Astrocyte (in vitro differentiated cells and primary cell): ENCODE measurements at places on chromosomes 16 and 17.

DNA sequence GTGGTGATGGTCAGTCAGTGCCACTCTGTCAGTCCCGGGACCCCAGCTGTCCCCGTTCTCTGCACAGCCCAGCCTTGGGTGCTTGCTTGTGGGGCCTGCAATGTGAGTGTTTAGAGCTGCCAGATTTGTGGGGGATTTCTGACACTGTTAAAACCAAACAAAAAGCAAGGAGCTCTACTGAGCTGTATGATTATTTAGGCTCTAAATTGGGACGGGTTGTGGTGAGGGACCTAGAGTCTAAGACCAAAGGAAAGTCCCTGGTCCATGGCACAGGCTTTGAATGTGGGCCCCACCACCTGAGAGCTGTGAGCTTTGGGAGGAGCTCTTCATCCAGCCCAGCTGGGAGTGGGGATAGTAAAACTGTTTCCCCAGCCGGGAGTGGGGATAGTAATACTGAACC is 63.3 kb downstream of the KSR1 start:
- no peak for DNase-seq

- DNase-seq: peak; percentile 64
Measured at GRCh38 chr16:77788181-77789084, at the start of gene VAT1L. Gene VAT1L (plus strand): TSS chr16:77788564. CDS start chr16:77788683, 119 bp downstream.

- DNase-seq: peak; percentile 84
Measured at GRCh38 chr16:83994087-83994486, 26.0 kb downstream of the NECAB2 start.

DNA sequence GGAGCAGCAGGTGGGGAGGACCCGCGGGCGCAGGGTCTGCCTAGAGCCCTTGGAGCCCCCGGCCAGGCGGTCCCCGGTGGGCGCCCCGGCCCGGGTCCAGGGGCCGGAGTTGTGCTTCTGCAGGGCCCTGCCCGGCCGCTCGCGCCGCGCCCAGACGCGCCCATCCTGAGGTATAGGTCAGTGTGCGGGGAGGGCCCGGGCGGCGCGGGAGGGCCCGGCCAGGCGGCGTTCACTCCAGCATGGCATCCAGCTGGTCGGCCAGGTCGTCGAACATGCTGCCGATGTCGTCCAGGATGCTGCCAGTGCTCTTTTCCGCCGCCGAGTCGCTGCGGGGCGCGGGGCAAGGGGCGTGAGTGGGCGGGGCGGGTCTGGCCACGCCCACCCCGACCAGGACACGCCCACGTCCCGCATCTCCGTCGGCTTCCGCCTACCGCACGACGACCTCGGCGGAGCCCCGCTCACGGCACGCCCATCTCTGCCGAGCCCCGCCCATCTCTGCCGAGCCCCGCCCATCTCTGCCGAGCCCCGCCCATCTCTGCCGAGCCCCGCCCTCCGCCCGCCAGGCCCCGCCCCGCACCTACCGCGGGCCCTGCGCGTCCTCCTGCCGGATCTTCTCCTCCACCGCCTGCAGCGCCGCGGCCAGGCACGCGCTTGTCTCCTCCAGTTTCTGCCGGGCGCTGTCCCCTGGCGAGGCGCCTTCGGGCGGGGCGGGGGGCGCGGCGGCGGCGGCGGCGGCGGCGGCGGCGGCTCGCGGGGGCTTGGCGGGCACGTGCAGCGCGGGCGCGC is 17.9 kb downstream of the CASKIN1 start:
- DNase-seq: no peak

DNA sequence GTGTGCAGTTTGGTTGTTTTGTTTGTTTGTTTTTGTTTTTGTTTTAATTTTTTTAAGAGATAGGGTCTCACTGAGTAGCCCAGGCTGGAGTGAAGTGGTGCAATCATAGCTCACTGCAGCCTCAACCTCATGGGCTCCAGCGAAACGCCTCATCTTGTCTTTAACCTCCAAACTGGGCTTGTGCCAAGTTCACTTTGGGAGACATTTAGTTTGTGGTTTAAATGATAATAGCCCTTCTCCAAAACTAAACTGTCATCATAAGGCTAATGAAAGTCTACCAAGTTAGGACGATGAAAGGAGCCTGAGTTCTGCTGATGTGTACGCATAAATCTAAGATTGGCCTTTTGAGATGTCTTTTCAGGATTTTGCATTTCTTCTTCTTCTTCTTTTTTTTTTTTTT is 6.5 kb upstream of the CARD14 start:
- no peak for DNase-seq

DNA sequence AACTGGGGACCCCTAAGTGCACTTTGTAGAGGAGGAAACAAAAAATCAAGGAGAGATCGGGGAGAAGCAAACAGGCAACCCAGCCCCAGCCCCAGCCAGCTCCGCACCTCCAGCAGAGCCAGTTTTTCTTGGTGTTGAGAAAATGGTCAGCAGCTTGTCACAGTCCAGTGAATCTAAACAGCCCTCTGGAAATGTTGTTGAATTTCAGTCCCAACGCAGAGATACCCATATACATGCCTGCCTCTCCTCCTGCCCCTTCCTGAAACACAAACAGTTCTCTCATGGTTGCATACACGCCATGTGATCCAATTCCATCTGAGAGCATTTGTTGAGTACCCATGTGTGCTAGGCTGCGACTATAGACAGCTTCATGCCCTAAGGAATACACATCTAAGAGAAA is 42.4 kb upstream of the LHX1 start:
- DNase-seq: no peak

GRCh38 chr17:81513372-81513752 is 763 bp upstream of the ACTG1 start:
- DNase-seq: no peak

DNA sequence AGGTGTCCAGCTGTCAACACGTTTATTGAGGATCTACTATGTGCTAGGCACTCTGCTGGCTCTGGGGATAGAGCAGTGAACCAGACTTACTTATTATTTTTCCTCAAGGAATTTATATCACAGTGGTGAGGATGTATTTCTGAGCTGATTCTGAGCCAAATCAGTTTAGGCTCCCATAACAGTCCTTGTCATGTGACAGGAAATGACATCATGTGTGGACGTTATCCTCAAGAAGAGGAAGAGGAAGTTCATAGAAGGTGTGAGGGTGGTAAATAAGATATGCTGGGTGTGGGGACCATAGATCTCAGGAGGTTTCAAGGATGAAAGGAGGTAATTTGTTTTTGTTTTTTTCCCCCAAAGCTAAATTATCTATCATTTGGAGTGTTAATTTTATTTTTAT is 873.5 kb upstream of the EEF2KMT start:
- no peak for DNase-seq

- no peak for DNase-seq
Measured at GRCh38 chr17:31757097-31757496, 101.9 kb downstream of the COPRS start.

DNA sequence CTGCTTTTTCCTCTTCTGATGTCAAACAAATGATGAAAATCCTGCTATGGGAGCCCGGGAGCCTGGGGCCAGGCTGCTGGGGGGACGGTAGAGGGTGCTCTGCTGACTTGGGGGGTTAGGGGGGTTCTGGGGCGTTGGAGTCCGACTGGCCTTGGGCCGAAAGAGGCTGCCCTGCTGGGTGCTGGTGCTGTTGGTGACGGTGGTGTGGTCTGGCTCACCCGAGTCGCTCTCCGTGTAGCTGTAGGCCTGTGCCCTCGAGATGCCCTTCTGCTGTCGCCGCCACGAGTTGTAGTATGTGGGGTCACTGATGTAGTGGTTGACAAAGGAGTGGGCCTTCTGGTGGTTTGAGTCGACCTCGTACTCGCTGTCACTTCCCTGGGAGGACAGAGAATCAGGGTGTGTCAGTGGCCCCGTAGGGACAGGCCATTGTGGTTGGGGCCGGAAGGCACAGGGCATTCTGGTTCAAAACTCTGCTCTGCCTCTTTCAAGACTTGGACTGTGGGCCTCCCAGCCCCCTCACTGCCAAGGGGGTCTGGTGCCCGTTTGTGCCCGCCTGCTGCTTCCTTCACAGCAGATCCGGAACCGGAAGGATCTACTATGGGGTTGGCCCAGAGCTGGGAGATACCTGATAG is 26.9 kb upstream of the CDC42EP4 start:
- DNase-seq: no peak

DNA sequence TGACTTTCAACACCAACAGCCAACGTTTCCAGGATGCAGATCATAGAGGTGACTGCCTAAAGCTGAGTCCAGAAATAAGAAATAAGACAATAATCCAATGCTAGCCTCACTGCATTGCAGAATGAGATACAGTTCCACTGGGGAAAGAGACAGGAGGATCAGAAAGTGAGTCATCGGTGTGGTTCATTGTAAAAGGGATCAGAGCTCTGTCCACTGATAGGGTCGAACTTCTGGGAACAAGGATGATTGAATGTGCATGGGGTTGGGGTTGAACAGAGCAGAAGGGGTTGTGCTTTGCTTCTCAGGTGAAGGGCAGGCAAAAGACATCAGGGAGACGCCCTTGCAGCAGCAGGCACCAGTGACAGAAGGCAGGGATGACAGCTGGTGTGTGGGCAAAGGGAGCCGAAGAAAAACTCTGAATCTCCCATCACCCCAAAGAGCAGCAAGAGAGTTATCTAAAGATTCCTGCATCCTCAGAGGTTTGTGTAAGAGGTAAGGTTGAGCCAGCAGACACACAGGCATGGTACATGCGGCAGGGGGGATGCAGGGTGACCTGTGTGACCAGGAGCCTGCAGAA is 16.4 kb downstream of the CLEC10A start:
- DNase-seq: peak; percentile 29

GRCh38 chr16:72241930-72242329 is 70.0 kb upstream of the PMFBP1 start:
- peak; percentile 30 for DNase-seq

GRCh38 chr17:82985973-82986372 is 93.4 kb upstream of the METRNL start:
- peak; percentile 46 for DNase-seq

- DNase-seq: no peak
Measured at GRCh38 chr16:57477531-57478202, 8.6 kb downstream of the DOK4 start.

GRCh38 chr16:72788269-72788809 is 259.6 kb downstream of the ZFHX3 start:
- no peak for DNase-seq

DNA sequence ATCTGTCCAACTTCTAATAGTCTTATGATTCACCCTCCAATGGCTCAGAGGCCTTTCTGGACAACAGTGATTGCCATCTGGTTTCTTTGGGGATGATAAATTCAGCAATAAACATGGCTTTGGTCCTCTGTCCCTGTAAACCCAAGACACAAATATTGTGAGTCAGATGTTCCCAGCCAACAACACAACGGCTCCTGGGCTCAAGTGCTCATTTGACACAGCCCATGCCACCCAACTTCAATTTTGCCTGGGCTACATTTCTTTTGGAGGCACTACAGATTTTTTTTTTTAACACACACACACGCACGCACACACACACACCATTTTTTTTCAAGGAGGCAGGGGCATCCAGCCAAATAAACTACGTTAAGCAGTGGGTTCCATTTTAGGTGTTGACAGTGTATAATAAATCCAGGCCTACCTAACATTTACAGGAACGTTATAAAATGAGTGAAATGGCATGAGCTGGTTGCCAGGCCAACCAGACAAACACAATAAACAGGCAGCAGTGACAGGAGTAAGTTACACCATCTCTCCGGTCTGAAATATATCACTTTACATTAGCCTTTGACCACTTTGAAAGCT is 939.9 kb upstream of the SOX9 start:
- DNase-seq: peak; percentile 55
